CD4-positive, CD25-positive, alpha-beta regulatory T cell (primary cell): ENCODE measurements at places on chromosomes 16 and 17.

DNA sequence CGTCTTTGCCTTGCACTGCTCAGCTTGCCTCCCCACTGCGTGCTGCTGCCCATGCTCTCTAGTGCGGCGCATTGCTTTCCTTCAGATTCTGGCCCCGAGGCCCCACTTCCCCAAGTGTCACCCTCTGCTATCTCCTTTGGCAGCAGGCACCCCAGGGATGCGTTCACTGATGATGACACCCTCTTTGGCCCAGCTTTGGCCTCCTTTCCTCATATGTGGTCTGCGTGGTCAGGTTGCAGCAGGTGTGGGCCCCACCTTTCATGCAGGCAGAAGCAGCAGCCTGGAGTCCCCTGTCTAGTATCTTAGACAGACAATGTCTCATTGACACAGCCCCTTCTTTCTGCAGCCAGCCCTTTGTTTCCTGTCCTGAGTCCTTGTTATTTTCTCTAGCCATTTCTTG, 4.8 kb upstream of the CCL3 start:
- DNase-seq: no peak

- no peak for DNase-seq
Measured at GRCh38 chr17:49616601-49617131, 41.0 kb downstream of the NXPH3 start.

GRCh38 chr17:12637745-12638651, 27.7 kb upstream of the MYOCD start:
- no peak for DNase-seq

- no peak for DNase-seq
Measured at GRCh38 chr17:80389011-80389995, 25.7 kb upstream of the ENDOV start.

DNA sequence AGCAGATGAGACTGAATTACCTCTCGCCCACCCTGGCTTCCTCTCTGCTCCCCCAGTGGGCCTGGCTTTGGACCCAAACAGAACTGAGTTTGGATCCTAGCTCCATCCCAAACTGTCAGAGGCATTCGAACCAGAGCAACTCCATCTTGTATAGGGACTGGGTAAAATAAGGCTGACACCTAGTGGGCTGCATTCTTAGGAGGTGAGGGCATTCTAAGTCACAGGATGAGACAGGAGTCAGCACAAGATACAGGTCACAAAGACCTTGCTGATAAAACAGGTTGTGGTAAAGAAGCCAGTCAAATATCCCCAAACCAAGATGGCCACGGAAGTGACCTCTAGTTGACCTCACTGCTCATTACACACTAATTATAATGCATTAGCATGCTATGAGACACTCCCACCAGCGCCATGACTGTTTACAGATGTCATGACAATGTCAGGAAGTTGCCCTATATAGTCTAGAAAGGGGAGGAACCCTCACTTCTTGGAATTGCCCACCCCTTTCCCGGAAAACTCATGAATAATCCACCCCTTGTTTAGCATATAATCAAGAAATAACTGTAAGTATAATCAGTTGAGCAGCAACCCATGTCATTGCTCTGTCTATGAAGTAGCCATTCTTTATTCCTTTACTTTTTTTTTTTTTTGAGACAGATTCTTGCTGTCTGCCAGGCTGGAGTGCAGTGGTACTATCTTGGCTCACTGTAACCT, 44.4 kb downstream of the LYRM1 start:
- no peak for DNase-seq

DNA sequence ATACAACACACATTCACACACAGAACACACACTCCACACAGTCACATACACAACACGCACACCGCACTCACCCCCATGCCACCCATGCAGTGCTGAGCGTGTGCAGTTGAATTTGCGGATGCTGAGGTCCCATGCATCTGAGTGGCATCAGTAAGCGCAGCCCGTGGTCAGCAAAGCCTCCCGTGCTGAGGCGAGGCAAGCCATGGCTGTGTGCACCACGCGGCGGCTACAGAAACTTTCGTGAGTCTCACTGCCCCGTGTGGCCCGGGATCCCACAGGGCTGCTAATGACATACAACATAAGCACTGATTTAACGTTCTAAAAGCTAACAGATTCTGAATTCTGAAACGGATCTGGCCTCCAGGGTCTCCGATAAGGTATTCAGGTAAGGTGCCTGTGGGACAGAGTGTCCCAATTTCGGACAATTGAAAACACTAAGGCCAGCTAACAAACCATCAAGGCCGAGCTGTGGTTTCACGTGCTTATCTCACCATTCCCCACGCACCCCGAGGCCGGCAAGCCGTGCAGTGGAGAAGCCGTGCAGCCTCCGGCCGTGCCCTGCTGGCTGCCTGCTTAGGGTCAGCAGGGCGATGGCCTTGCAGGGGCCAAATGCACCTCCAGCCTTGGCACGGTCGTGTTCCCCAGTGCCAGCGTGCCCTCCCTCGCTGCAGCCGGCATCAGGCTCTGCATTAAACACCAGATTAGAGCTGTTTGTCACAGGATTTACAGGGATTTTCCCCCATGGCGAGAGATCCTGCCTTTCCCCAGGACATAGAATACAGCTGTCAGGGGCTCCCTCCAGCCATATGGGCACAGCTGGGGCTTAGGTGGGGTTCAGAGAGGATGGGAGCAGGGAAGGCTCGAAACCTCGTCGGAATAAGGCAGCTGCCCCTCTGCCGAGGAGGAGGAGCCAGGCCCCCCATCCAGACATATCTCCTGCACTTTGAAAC, 191.7 kb downstream of the C16orf95 start:
- no peak for DNase-seq

GRCh38 chr16:85270374-85270773, 158.1 kb upstream of the CIBAR2 start:
- DNase-seq: no peak
